ENCODE measurements at places on chromosomes 4 and X. TPM values are rescaled to one million over a fixed set of nuclear protein-coding genes. Genes with fewer than 3 reads are reported as not detected.

Gene EPHA5
- total RNA-seq: not detected

Gene P2RY8
- 87.6 TPM for total RNA-seq

Gene IGBP1
- 52.8 TPM for total RNA-seq

Gene SERTM2
- not detected for total RNA-seq

Gene EDNRA
- not detected for total RNA-seq

Gene ZMAT1
- total RNA-seq: 12.9 TPM

Gene DCAF4L1
- 0.22 TPM for total RNA-seq

Gene SSX1
- not detected for total RNA-seq

Gene TCEAL7
- not detected for total RNA-seq

Gene NUP62CL
- 1.8 TPM for total RNA-seq

Gene BEX4
- total RNA-seq: 25.6 TPM

Gene SMIM31
- not detected for total RNA-seq

Gene CDX4
- total RNA-seq: not detected

Gene ADGRG2
- not detected for total RNA-seq

Gene SSX2
- total RNA-seq: not detected

Gene SRPX2
- not detected for total RNA-seq

Gene STAP1
- 27.8 TPM for total RNA-seq

Gene PF4V1
- not detected for total RNA-seq

Gene ZDHHC15
- total RNA-seq: 0.06 TPM

Gene SLIT2
- total RNA-seq: not detected

Gene FABP2
- total RNA-seq: 0.11 TPM

Gene POU3F4
- total RNA-seq: not detected

Gene DCX
- not detected for total RNA-seq

Gene SSX3
- not detected for total RNA-seq

Gene BEND2
- total RNA-seq: not detected

Gene NOX1
- not detected for total RNA-seq

Gene SOX3
- not detected for total RNA-seq

Gene VCX
- not detected for total RNA-seq

Gene TCEAL9
- total RNA-seq: 1.5 TPM

Gene MAML3
- 4.7 TPM for total RNA-seq

Gene UGT2B17
- not detected for total RNA-seq

Gene ARHGAP36
- total RNA-seq: not detected

Gene TMEM271
- not detected for total RNA-seq

Gene RTL5
- 3.0 TPM for total RNA-seq

Gene UCHL1
- 1.5 TPM for total RNA-seq

Gene WAS
- total RNA-seq: 146 TPM

Gene MTCP1
- total RNA-seq: 24.5 TPM

Gene HSFX4
- not detected for total RNA-seq

Gene MAGEA1
- not detected for total RNA-seq

Gene PPP1R3F
- 13.2 TPM for total RNA-seq

Gene AR
- not detected for total RNA-seq

Gene PABPC1L2A
- total RNA-seq: not detected

Gene NMU
- total RNA-seq: not detected

Gene PWWP3B
- total RNA-seq: not detected

Gene F9
- not detected for total RNA-seq

Gene MAGEB2
- not detected for total RNA-seq

Gene GUCY1B1
- not detected for total RNA-seq

Gene VSIG1
- total RNA-seq: 8.8 TPM

Gene BEX5
- 4.3 TPM for total RNA-seq
